OCI-LY7 (cell line): ENCODE measurements at places on chromosomes 13 and 19. TPM values are rescaled to one million over a fixed set of nuclear protein-coding genes. Genes with fewer than 3 reads are reported as not detected.

GRCh38 chr13:85974608-85975366 lies 175.6 kb upstream of the SLITRK6 start:
- no peak for DNase-seq

- no peak for DNase-seq
These were observed 21.1 kb downstream of the TLE2 start for GRCh38 chr19:3007975-3008374.

Gene CABP5
- total RNA-seq, result not detected in 2 replicates

- DNase-seq, result no peak
These were observed 399.5 kb upstream of the MIR17HG start for GRCh38 chr13:90947976-90948375.

DNA sequence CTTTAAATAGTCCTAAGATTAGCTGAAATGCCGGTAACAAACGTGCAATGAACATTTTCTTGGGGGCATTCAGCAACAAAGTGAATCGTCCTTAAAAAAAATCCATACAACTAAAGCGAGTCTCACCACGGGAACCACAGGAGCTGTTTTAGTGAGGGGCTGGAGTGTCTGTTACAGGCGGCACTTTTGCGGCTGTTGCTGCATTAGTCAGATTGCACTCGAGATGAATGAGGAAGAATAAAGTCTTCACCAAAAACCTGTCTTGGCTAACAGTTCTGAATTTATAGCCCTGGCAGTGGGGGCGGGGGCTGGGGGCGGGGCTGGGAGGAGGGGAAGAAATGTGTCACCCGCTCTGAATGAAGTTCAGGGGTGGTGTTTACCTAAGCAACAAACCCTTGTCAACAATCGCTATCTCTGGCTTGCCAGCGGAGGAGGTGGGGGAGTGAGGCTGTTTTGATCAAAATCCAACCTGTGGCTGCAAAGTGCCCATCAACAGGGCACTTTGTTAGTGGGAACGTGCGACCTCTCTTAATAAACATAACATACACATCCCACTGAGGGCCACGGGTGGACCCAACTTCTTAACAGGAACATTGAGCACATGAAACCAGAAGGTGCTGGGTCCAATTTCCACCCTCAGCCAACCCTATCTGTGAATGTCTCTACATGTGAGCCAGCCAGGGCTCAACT lies 44.5 kb downstream of the RFX2 start:
- no peak for DNase-seq

DNA sequence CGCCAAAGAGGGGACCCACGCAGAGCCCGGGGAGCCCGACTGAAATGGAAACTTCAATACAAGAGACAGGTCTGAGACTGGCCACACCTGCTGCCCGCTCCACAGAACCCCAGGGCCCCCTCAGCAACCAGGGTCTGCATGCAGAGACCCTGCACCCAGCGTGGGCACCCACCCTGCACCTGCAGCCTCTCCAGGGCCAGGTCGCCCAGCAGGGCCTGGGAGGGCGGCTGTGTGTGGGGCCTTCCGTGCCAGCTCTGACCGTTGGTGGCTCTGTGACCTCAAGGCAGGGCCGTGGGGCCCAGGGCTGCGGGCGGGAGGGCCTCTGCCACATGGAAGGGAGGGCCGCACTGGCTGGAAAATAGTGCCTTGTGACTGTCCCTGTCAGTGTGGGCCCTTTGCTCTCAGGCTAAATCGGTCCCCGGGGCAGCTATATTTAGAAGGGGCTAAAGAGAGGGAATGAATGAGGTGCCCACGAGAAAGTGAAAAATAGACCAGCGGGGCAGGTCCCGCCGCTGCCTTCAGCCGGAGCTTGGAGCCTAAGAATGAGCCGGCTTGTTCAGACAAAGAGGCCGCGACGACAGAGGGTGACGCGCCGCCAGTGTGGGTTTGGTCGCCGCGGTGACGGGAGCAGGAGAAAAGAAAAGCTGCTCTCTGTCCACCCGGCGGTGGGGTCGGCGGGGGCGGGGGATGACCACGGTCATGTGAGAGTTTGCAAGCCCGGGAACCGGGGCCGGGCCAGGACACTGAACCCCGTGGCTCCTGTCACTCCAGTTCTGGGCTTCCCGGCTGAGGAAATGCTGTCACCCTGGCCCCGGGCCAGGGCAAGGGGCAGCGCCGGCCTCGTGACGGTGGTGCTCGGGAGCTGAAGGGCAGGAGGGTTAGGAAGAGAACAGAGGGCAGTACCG lies 70.5 kb downstream of the GADD45B start:
- DNase-seq, result no peak

DNA sequence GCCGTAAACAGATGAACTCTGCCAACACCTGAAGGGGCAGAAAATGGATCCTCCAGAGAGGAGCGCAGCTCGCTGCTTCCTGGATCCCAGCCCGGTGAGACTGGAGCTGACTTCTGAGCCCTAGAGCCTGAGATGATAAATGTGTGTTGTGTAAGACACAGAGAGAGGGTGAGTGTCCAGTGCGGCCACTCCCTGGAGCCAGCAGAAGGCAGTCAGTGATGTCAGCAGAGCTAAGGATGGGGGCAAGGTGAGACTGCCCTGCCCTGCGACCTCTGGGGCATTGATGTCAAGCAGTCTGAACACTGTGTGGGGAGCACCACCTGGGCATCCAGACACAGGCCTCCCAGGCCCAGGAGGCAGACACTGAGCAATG lies 9.7 kb upstream of the SLC35E1 start:
- no peak for DNase-seq

Gene MBD3L2
- total RNA-seq, result not detected in 2 replicates

DNA sequence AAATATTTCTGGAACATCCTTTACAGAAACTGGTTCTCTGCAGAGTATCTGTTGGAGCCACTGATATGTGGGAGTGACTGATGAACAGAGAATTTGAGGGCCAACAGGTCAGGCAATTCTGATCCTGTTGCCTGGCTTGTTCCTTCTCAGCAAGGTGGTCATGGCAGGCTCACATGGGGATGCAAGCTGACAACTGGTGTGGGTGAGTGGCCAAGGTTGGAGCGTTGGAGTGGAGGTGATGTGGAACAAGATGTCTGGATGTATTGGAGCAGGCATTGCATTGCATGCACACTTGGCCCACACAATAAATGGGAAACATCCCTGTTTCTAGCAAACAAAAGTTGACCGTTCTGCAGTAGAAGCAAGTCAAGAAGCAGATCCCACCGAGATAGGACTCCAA lies 380.7 kb downstream of the ZNF536 start:
- DNase-seq, result no peak

- DNase-seq, result no peak
These were observed 29.6 kb upstream of the TNFSF11 start for GRCh38 chr13:42544246-42544926.

DNA sequence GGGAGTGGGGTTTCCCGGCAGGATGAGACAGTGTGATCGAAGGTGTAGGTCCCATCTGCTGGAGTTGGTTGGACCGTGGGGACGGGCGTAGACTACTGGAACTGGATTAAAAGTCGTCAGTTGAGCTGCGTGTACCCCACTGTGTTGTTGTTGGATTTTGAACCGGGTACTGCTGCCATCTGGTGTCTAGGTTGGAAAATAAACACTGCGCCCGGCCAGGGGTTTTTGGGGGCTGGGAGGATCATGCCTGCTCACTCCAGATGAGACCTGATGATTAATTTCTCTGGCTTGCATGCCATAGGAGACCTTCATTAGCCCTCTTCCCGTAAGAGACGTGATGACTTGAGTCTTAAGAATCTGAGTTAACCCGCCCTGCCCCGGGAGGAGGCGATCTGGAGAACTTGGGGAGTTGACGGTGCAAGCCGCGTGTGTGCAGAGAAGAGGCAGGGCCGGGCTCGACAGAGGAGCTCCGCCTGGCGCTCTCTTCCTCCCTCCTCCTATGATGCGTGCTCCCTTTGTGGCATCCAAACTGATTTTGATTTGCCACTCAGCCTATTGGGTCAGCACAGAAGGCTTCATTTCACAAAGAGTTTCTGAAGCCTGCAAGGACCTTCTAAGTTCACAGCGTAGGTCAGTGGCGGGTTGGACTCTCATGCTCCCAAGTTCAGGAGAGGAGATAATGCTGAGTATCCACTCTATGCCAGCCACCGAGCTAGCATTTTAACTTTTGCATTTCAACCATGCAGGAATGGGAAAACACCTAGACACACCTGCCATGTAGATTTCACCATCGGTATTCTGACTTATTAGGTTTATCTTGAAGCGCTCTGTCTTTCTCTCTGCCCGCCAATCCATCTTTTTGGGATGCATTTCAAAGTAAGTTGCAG lies 2.7 kb downstream of the UHRF1 start:
- DNase-seq, result peak; percentile 75

DNA sequence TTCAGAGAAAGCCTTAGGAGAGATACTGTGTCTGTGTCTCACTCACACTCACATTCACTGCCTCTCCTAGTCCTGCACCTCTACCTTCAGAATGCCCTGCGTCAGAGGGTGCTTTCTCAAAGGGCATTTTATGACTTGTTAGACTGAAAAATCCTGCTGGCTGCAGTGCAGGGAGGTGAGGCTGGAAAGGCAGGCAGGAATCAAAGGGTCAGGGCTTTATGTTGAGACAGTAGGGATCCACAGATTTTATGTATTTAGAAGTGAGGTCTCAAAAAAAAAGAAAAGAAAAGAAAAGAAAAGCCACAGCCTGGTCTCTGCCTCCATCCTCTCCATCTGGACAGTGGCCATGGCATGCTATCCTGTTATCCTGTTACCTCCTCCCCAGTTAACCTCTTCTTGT lies 936.0 kb upstream of the SLC10A2 start:
- no peak for DNase-seq

DNA sequence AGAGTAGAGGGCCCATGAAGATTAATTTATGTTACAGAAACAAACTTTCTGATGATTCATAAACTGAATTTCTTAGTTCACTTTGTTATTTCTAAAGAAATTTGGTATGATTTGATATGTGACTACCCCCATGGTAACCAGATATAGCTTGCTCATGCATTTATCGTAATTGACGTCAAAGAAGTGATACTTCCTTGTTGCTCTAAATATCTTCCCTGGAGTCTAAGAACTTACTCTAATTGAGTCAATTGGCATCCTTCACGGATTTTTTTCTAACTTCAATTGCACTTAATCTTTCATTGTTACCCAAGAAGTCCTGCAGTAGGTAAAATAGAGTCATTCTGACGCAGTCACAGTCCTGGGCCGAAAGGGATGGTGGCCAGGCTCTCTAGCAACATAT lies 240.9 kb downstream of the GPC5 start:
- DNase-seq, result no peak

GRCh38 chr13:104597546-104598180 lies 1531.4 kb upstream of the SLC10A2 start:
- no peak for DNase-seq

DNA sequence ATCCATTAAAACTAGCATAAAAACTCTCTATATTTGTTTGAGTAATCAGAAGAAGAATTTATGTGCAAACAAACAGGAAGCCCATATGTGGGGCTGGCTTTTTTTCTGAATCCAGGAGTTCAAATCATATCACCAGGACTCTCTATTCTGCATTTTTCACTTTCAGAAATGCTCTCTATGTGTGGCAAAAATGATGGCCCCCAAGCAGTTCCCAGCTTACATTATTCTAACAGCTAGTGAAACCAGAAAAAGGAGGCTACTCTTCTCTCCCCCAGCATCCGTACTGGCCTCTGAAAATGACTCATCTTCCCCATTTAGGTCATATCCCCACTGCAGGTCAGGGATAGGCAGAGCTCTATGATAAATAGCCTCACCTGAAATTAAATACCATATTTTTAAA lies 20.4 kb downstream of the RBM26 start:
- no peak for DNase-seq

Gene ESD
- 41.6 and 44.1 TPM in 2 replicates for total RNA-seq

DNA sequence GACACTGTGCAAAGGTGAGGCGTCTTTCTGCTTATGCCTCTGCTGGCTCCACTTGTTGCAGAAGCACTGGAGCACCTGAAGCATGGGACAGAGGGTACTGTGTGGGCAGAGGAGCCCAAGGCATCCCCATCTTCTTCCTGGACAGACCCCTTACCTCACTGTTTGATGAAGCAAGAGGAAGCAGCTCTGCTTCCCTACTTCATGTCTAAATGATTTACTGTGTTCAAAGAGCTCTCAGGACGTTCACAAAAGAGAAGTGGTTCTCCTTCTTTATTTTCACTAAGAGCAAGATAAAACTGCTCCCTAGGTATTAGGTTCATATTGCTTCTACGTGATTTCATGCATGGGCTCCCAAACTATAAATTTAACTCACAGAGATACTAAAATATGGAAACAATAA lies 1635.4 kb upstream of the SLC10A2 start:
- no peak for DNase-seq

Gene PIK3R2
- 20.5 and 30.0 TPM in 2 replicates for total RNA-seq

DNA sequence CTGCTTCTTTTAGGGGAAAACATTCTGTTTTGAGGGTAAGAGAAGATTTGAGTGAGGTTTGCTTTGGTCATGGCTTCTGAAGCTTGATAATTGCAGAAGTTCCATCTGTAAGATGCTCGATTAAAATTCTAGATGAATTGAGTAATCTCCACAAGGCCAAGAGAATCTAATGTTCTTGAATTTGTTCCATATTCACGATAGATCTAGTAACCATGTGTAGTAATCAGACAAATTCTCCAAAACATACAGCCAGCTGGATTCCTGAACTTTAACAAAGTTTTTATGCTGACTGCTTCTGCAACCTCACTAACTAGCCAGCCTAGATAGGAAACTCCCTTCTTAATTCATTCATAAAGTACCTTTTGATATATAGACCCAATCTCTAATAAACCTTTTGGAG lies 92.7 kb downstream of the COL4A2 start:
- DNase-seq, result no peak
